ENCODE measurements at places on chromosomes 6 and 20.
A peak's percentile ranks its signal among the peaks of the same experiment; 100 is the strongest.

DNA sequence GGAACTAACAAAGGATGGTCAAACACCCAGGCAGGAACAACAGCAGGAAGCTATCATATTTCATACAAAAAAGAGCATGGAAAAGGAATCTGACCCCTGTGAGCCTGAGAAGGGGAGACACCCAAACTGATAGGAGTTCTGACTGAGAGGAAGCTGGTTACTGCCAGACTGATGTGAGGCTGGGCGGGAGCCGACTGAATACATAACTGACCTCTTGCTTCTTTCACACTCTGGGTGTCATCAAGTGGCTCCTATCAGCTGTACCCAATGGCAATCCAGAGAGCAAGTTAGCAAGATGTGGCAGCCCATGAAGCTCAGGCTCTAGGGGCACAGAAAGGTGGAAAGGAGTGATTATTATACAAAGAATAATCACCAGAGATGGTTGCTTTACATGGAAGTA is 795.1 kb upstream of the HS3ST5 start:
- H3K4me1 ChIP-seq, result no peaks in the 10 kb centered on the region
- H3K4me3 ChIP-seq, result no peak overlapping the region
- H3K27ac ChIP-seq, result no peak overlapping the region
- H3K27me3 ChIP-seq, result no peaks in the 10 kb centered on the region
- peak; percentile 19 for DNase-seq

GRCh38 chr6:163344411-163344810 is 70.1 kb upstream of the QKI start:
- H3K27me3 ChIP-seq, result no peaks in the 10 kb centered on the region
- no peaks in the 10 kb centered on the region for H3K36me3 ChIP-seq
- DNase-seq, result no peak
- no peak overlapping the region for H3K27ac ChIP-seq
- no peaks in the 10 kb centered on the region for H3K4me1 ChIP-seq

GRCh38 chr6:35922139-35922554 is 1.2 kb upstream of the SRPK1 start:
- no peaks in the 10 kb centered on the region for H3K36me3 ChIP-seq
- H3K27ac ChIP-seq, result no peak overlapping the region
- DNase-seq, result no peak
- H3K4me3 ChIP-seq, result no peak overlapping the region

DNA sequence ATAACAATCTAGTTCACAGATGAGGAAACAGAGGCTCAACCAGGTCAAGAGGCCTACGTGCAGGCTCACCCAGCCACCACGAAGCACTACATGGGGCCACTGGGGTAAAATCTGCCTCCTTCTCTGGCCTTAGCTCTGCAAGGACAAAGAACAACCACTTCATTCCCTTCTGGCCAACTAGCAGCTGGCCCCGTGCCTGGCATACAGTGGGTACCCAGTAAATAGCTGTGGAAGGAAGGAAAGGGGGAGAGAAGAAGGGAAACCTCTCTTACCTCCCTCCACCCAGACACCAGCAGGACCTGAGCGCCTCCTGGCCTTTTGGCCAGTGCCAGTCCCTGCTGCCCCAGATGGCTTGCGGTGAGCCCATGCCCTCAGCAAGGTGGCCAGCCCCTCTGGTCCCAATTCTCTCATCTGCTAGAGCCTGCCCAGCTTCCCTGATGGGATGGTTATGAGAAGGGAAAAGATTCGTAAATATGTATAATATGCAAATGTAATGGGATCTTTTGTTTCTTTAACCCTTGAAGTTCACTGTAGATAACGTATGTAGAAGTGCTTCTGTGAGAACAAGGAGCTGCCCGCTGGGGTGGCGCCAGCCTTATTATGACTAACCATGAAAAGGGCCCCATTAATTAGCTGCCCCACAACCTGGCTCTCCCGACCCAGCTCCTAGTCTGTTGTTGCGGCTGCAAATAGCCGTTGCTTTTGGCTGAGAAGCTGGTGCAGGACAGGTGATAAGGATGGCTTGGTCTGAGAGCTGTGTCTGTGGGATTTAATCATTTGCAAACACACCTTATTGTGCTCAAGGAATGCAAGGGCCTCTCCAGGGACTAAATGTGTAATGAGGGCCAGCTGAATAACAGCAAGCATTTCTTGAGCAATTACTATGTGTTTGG is 62.0 kb downstream of the DLGAP4 start:
- no peaks in the 10 kb centered on the region for H3K36me3 ChIP-seq
- H3K4me1 ChIP-seq, result peaks cover 3% of the 10 kb centered on the region
- H3K4me3 ChIP-seq, result no peak overlapping the region

DNA sequence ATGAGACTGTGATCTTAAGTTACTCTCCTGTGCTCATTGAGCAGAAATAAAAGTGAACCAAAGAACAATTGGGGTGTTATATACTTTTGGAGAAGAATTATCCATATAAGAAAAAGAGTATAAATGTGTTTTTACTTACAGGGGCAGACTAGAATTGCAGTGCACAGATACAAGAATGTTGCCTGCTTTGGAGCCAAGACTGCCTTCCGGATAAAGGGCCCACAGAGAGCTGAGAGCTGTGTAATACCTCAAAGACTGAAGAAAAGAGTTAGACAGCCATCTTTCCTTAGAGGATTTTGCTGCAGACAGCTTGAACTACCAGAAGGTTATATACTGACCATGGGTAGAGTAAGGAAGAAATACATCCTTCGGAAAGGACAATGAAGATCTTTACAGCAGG is 1235.5 kb upstream of the CITED2 start:
- peak; percentile 2 for DNase-seq
- no peaks in the 10 kb centered on the region for H3K4me1 ChIP-seq
- H3K36me3 ChIP-seq, result no peaks in the 10 kb centered on the region
- no peaks in the 10 kb centered on the region for H3K27me3 ChIP-seq
- no peak overlapping the region for H3K27ac ChIP-seq
- no peak overlapping the region for H3K4me3 ChIP-seq

DNA sequence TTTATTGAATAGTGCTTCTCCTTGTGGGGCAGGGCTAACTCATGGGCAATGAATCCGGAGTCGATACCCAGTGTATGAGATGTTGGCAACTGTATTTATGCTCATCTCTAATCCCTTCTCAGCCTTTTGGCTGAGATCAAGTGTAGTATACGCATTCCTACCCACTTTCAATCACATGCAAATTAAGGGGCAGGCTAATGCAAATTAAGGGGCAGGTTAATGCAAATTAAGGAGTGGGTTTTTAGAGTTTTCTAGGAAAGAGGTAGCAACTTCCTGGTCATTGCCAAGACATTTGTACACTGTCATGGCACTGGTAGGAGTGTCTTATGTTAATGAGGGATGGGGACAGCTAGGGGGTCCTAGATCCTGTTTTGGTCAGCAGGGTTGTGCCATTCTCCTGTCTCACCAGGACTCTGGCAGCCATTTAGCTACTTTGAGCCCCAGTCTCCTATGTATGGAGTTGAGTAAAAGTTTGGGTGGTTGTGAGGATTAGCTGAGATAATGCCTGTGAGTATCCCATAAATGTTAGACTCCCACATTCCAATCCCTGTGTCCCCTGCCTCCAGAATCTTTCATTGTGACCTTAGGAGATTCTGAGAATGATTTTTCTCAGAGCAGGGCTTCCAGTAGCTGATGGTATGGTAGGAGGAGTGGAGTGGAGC is at the start of gene CNBD2:
CNBD2 (plus strand) TSS at position 612 of the 662 bp plus-strand sequence. CDS start 173 bp downstream, outside the sequence.
- H3K27me3 ChIP-seq, result no peaks in the 10 kb centered on the region
- no peaks in the 10 kb centered on the region for H3K4me1 ChIP-seq
- no peak within 1 kb of the TSS for H3K27ac ChIP-seq
- no peak within 1 kb of the TSS for H3K4me3 ChIP-seq
- no peak for DNase-seq
- H3K36me3 ChIP-seq, result no peaks in the 10 kb centered on the region

- H3K4me3 ChIP-seq, result peak overlapping the region; percentile 72
- H3K27me3 ChIP-seq, result no peaks in the 10 kb centered on the region
- H3K4me1 ChIP-seq, result peaks cover 19% of the 10 kb centered on the region
- H3K27ac ChIP-seq, result no peak overlapping the region
- DNase-seq, result peak; percentile 81
These were observed 8.7 kb upstream of the ARMC12 start for GRCh38 chr6:35727935-35728682.

- no peak for DNase-seq
- H3K4me1 ChIP-seq, result no peaks in the 10 kb centered on the region
- H3K36me3 ChIP-seq, result no peaks in the 10 kb centered on the region
- H3K27me3 ChIP-seq, result no peaks in the 10 kb centered on the region
- H3K4me3 ChIP-seq, result no peak overlapping the region
- H3K27ac ChIP-seq, result no peak overlapping the region
These were observed 196.5 kb downstream of the SLC35F1 start for GRCh38 chr6:118103381-118104146.

GRCh38 chr20:31861385-31862156 is 8.8 kb downstream of the DUSP15 start:
- peaks cover 4% of the 10 kb centered on the region for H3K4me1 ChIP-seq
- DNase-seq, result peak; percentile 87
- no peaks in the 10 kb centered on the region for H3K27me3 ChIP-seq
- H3K4me3 ChIP-seq, result peak overlapping the region; percentile 39
- no peak overlapping the region for H3K27ac ChIP-seq

- H3K27ac ChIP-seq, result no peak overlapping the region
- H3K36me3 ChIP-seq, result no peaks in the 10 kb centered on the region
- no peaks in the 10 kb centered on the region for H3K4me1 ChIP-seq
- no peaks in the 10 kb centered on the region for H3K27me3 ChIP-seq
- no peak for DNase-seq
- no peak overlapping the region for H3K4me3 ChIP-seq
These were observed 690.9 kb upstream of the NRSN1 start for GRCh38 chr6:23435126-23435525.

DNA sequence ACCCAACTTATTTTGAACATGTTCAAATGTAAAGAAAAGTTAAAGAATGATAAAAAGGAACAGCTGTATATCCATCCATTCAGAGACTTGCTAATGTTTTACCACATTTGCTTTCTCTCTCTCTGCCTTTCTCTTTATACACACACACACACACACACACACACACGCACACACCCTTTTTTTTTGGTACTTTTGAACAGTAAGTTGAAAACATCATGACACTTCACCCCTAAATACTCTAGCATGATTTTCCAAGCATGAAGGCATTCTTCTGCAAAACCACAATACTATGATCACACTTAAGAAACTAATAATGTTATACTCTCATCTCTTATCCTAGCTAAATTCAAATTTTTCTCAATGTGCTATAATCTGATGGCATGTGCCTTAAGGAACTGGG is 192.3 kb downstream of the UTRN start:
- H3K27ac ChIP-seq, result no peak overlapping the region
- no peaks in the 10 kb centered on the region for H3K27me3 ChIP-seq
- H3K36me3 ChIP-seq, result no peaks in the 10 kb centered on the region
- H3K4me3 ChIP-seq, result no peak overlapping the region
- DNase-seq, result no peak
- no peaks in the 10 kb centered on the region for H3K4me1 ChIP-seq

- H3K27ac ChIP-seq, result no peak overlapping the region
- peaks cover 7% of the 10 kb centered on the region for H3K4me1 ChIP-seq
- H3K36me3 ChIP-seq, result no peaks in the 10 kb centered on the region
- H3K4me3 ChIP-seq, result no peak overlapping the region
- no peaks in the 10 kb centered on the region for H3K27me3 ChIP-seq
- DNase-seq, result no peak
These were observed 381.6 kb downstream of the UTRN start for GRCh38 chr6:144666781-144667180.

DNA sequence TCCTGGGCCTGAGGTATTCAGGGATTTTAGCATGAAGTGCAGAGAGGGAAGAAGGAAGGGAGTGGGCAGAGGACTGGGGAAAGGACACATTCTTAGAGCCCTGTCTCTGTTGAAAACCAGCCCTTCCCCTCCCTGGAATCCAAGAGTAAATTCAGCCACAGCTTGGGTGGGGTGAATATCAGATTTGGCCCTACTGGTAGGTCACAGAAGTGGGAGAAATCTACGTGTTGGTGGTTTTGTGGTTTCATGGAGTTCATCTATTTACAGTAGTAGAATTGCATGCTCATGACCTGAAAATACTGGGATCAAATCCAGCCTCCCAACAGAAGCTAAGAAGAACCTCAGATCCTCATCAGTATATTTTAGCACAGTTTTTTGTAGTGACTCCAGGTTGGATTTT is 404.4 kb downstream of the BMP2 start:
- no peaks in the 10 kb centered on the region for H3K27me3 ChIP-seq
- no peak overlapping the region for H3K27ac ChIP-seq
- H3K4me1 ChIP-seq, result no peaks in the 10 kb centered on the region

DNA sequence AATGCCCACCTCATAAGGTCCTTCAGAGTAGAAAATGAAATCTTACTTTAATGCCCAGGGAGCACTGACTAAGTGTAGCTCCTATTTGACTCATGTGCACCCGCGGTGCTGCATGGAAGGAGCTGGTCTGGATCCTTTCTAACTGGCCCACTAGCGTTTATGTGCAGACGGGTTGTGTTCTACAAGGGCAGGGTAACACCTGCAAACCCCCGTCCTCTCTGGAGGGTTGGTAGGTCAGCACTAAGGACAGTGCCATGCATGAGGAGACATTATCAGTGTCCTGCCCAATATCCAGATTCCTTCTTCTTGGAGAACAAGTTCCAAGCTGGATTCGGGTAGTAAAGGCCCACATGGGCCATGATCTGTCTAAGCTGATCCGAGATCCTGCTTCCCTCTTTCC is 140.3 kb downstream of the ANKRD60 start:
- H3K36me3 ChIP-seq, result no peaks in the 10 kb centered on the region
- no peaks in the 10 kb centered on the region for H3K27me3 ChIP-seq
- H3K27ac ChIP-seq, result no peak overlapping the region
- no peak for DNase-seq

GRCh38 chr6:163416557-163417253 is 2.2 kb downstream of the QKI start:
- no peaks in the 10 kb centered on the region for H3K27me3 ChIP-seq
- no peaks in the 10 kb centered on the region for H3K36me3 ChIP-seq
- peak; percentile 90 for DNase-seq
- H3K4me3 ChIP-seq, result peak overlapping the region; percentile 80

Measured in mesendoderm (in vitro differentiated cells).